Esophagus squamous epithelium (tissue), 5 donors: ENCODE measurements at places on chromosomes 1 and 21.

- DNase-seq = no peak
Measured at GRCh38 chr21:43976661-43977060, 35.4 kb upstream of the TRAPPC10 start.

DNA sequence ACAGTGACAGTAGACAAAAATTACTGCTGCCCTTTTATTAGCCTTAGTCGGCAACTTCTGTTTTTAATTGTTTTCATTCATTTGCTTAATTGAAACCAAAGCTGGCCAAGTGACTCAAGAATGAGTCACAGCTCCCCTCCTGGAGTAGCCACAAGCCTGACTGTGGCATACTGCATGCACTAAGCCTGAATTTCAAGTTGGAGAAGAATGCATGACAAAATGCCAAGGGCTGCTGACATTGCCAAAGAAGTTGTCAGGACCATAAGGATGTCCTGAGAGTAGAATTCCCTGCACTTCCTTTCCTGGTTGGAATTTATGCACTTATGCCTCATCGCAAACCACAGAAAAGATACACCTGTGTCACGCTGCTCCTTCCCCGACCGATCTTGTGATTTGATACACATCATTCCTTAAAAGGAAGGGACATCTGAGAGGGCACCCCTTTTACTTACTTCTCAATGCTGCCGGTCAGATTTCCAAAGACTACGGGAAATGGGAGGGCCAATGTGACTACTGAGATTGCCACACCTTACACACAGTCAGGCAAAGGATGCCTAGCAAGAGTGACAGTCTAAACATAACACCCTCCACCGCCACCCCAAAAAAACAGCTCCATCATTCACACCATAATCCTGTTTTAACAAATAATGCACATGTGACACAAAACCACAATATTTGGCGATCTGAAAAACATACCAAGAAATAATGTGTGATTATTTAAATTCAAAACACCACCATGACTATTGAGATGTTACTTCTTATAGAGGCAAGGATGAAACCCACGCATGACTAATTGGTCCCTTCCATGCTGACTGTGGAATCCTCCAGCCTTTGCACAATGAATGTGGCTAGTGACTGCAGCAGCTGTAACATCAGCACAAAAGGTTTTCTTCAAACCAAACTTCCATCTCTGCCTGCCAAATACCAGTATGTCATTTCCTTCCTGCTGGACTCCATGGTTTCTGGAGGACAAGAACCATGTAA, 28.2 kb downstream of the VAV3 start:
- DNase-seq = no peak

GRCh38 chr1:27150641-27151040, 4.3 kb downstream of the SLC9A1 start:
- DNase-seq = no peak

GRCh38 chr1:182927693-182928433, 25.1 kb downstream of the SHCBP1L start:
- no peak for DNase-seq

GRCh38 chr1:194024659-194025058, 838.2 kb upstream of the B3GALT2 start:
- DNase-seq = no peak

- DNase-seq = no peak
Measured at GRCh38 chr21:21029164-21029563, 31.0 kb downstream of the NCAM2 start.

GRCh38 chr1:61450872-61451571, 273.9 kb downstream of the TM2D1 start:
- no peak for DNase-seq

GRCh38 chr1:189675712-189676244, 801.9 kb downstream of the BRINP3 start:
- DNase-seq = no peak

GRCh38 chr1:109817881-109818270, 54.2 kb upstream of the EPS8L3 start:
- no peak for DNase-seq

- no peak for DNase-seq
Measured at GRCh38 chr1:192983349-192983980, 75.7 kb downstream of the UCHL5 start.

- DNase-seq = no peak
Measured at GRCh38 chr1:18360251-18360650, 120.5 kb upstream of the KLHDC7A start.

GRCh38 chr1:42743317-42744147, 3.5 kb upstream of the CLDN19 start:
- DNase-seq = no peak

GRCh38 chr1:118154220-118154619, 30.8 kb downstream of the SPAG17 start:
- DNase-seq = no peak

DNA sequence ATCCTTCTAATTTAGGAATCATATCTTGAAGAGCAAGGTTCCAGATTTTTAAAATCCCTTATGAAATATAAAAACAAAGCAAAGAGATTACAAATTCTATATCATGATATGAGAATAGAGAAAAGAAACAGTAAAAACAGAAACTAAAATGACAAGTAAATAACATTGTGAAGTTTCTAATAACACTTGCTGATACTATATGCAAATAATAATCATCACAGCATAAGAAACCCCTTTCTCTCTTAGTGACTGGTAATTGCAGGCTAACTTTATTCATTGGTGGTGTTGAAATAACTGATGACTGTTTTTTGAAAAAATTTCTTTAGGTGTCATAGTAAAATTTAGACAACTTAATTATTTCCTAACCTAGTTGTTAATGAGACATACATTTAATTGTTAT, 281.6 kb downstream of the PLA2G4A start:
- no peak for DNase-seq

GRCh38 chr1:46535063-46535462, 16.4 kb downstream of the KNCN start:
- DNase-seq = no peak

DNA sequence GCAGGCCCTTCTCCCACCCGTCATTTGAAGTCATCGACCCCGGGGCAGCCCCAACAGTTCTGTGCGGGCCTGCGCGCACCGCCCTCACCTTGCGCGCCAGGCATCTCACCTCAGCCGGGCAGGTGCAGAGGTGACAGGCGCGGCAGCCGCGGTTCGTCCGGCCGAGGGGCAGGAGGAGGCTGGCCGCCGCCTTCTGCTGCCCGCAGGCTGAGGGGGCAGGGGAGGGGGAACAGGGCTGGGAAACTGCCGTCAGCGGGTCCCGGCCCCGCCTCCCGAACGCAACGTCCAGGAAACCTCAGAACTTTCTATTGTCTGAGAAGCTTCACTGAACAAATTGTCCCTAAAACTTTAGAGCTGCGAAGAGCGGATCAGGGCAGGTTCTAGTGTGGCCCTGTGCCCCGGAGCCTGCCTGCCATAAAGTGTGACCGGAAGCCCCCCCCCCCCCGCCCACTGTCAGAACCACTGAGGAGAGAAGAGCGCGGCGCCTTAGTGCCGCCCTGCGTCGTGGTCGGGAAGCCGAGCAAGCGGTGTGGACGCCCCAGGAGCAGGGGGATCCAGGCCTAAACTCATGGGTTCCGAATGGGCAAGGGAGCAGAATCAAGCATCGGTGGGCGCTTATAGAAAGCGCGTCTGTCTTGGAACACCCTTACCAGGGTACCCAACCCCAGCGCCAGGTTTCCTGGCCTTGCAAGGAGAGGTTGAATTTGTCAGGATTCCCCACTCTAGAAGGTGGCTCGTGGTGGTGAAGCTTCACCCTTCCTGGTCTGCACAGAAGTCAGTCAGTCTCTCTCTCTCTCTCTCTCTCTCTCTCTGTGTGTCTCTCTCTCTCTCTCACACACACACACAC, 13.3 kb upstream of the TBX15 start:
- DNase-seq = no peak

- DNase-seq = no peak
Measured at GRCh38 chr21:26553898-26554297, 19.2 kb downstream of the CYYR1 start.

DNA sequence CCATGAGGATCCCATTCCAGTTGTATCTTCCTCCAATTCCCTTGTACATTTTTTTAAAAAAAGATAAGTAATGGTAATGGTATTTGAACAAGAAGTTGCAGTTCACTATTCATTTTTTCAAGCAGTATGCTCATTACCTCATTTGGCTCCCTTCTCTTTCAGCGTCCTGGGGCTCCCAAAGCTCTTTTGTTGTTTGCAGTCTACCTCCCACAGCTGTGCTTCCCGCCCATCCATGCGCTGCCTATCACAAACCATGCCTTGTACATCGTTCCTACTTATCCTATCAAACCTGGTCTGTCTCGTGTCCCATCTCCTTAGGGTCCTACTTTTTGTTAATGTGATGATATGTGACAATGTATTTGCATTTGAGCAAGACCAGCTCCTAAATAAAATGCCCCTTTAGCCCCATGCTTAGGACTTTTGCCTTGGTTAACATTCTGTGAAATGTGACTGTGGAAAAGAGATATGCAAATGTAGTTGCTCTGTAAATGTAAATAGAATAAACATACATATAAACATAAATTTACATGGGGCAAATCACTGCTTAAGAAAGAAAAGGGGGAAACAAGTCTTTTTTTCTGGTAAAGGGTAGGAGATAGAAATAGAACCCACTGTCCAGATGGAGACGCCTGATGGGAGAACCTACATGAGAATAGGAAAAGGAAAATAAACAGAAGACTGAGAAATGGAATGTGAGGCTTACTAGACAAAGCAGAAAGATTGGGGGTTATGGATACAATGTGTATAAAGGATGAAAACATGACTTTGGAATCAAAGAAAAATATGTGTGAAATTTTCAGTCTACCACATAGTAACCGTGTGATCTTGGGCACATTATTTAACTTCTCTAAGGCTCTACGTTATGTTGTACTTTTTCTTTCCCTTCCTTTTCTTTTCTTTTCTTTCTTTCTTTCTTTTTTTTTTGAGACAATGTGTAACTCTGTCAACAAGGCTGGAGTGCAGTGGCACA, 59.8 kb upstream of the PLXNA2 start:
- DNase-seq = no peak

DNA sequence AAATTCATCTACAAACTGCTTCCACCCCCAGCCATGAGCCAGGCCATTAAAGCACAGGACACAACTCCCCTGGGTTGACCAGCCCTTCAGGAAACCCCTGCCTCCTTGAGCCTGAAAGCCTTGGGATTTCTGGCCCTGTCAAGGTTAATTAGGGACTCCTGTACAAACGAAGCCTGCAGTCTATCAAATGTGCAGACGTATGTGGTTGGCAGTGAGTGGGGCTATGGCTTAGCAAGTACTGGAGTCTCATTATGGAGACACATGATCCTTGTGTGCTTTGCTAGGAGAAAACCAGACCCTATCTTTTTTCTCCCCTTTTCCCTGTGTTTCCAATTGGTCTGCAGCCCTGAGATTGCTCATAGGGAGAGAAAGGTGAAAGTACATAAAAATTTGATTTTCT, 588.3 kb upstream of the USP24 start:
- DNase-seq = no peak

GRCh38 chr1:209155546-209155945, 428.0 kb upstream of the CAMK1G start:
- no peak for DNase-seq

- DNase-seq = no peak
Measured at GRCh38 chr1:172122381-172122780, 281.1 kb downstream of the DNM3 start.

DNA sequence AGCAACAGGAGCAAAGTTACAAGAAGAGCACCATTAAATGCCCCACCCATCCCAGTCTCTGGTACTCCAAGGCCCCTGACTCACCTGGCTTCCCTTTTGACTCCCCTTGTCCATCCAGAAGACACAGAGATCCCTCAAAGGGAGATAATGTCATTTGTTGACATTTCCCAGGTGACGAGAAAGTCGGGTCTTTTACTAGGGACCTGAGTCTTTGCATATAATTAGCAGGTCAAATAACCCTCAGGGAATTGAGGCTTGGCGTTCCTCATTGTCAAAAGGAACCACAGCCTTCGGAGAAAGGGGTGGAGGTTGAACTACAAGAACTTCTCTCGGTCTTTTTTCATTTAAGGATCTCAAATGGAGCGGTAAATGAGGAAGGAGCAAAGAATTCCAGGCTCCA, 133.2 kb downstream of the PROX1 start:
- no peak for DNase-seq

DNA sequence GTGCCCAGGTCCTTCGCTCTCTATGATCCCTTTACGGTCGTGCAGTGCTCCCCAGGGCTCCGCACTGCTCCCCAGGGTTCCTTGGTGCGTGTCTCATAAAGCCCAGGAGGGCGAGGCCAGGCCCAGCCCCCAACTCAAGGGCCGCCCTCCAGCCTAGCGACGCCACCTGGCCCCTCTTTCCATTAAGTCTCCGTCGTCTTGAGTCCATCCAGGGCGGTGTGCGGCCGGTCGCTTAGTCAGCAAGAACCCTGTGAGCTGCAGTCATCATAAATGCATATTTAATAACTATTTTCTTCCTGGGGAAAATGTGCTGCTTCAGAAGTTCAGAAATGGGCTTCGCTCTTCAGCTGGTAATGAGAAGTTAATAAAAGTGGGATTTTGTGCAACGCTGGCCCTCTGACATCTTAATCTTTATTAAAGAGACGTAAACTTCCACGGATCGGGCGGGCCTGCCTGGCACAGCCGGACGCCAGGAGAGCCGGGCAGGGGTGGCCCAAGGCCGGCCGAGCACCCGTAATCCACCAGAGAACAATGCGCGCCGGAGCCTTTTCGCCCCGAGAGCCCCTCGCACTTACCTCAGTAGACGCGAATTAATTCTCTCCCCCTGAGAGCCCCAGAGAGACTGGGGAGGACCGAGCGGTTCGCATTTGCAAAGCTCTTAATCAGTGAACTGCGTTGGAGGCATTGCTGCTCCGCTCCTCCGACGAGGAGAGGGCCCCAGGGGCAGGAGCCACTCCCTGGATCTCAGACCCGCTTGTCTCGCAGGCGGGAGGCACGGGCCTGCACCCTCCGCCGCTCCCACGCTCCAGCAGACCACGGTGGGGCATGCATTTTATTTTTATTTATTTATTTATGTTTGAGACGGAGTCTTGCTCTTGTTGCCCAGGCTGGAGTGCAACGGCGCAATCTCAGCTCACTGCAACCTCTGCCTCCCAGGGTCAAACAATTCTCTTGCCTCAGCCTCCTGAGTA, 188.3 kb upstream of the ARHGEF16 start:
- DNase-seq = no peak

DNA sequence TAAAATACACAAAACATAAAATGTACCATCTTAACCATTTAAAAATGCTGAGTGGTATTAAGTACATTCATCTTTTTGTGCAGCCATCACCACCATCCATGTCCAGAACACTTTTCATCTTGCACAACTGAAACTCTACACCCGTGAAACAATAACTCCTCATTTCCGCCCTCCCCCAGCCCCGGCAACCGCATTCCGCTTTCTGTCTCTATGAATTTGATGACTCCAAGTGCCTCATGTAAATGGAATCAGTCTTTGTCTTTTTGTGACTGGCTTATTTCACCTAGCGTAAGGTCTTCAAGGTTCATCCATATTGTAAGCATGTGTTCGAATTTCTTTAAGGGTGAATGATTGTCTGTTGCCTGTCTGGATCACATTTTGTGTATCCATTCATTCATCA, 37.2 kb downstream of the SCCPDH start:
- DNase-seq = no peak

GRCh38 chr1:232207073-232207866, 422.7 kb downstream of the SIPA1L2 start:
- DNase-seq = no peak
